Spleen (tissue), 13 donors: ENCODE measurements at places on chromosomes 2 and 18. TPM values are rescaled to one million over a fixed set of nuclear protein-coding genes. Genes with fewer than 3 reads are reported as not detected.

- H3K36me3 ChIP-seq, result no peaks in the 10 kb centered on the region
- no peak overlapping the region for H3K4me3 ChIP-seq
- no peak overlapping the region for H3K27ac ChIP-seq
- H3K27me3 ChIP-seq, result no peaks in the 10 kb centered on the region
Measured at GRCh38 chr18:38635709-38636430, 1070.3 kb upstream of the CELF4 start.

- H3K4me3 ChIP-seq, result no peak overlapping the region
- no peak for DNase-seq
- H3K36me3 ChIP-seq, result no peaks in the 10 kb centered on the region
- no peaks in the 10 kb centered on the region for H3K27me3 ChIP-seq
- no peaks in the 10 kb centered on the region for H3K4me1 ChIP-seq
Measured at GRCh38 chr18:34077599-34077998, 147.1 kb downstream of the NOL4 start.

DNA sequence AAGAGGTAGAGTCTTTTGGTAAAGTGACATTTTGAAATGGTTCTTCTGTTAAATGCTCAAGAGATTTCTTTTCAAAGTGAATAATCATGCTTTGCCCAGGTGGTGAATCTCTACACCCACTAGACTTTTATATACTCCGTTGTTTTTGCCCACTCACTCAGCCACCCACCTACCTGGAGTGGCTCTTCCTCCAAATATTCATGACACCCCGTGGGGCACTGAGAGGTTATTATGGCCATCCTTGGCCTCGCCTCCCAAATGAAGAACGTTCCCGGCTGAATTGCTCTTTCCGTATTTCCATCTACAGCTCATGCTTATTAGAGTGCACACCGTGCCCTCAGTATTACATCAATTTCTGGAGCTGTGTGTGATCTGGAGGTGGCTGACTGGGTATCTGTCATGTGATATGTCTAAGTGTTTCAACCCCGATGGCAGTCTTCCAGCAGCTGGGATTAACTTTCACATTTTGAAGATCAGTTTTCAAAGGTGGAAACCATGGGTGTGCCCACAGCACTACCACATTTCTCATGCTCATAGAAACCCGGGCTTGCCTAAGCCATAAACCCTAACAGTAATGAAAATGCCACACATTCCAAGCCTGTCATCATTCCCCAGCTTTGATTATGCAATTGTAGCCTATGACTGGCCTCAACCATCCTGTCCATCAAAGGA lies 406.6 kb upstream of the MMADHC start:
- H3K27me3 ChIP-seq, result no peaks in the 10 kb centered on the region
- DNase-seq, result no peak
- no peaks in the 10 kb centered on the region for H3K4me1 ChIP-seq
- H3K27ac ChIP-seq, result no peak overlapping the region
- H3K4me3 ChIP-seq, result no peak overlapping the region

Gene GPR39
- polyA plus RNA-seq, result not detected

- no peaks in the 10 kb centered on the region for H3K4me1 ChIP-seq
- H3K4me3 ChIP-seq, result no peak overlapping the region
- DNase-seq, result no peak
- H3K27ac ChIP-seq, result no peak overlapping the region
- no peaks in the 10 kb centered on the region for H3K27me3 ChIP-seq
Measured at GRCh38 chr2:106894545-106894944, 8.6 kb upstream of the ST6GAL2 start.

DNA sequence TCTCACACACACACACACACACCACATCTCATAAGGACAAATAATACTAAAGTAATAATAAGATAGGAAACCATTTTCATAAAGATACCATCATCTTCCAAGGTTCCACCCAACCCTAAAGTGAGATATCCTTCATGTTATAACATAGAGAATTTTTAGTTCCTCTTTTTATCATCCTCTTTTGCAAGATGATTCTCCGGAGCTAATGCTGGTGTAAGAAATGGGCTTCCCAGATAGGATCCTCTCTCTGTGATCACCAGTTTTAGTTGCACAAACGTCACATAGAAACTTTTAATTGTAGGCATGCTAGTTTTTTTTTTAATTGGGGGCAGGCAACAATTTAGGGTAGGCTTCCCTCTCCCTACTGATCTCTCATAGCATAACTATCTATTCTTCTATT lies 49.6 kb downstream of the ARHGAP25 start:
- H3K4me3 ChIP-seq, result no peak overlapping the region
- H3K4me1 ChIP-seq, result peaks cover 88% of the 10 kb centered on the region
- no peaks in the 10 kb centered on the region for H3K27me3 ChIP-seq

Gene LBH
- polyA plus RNA-seq, result 73.9 TPM

- H3K27me3 ChIP-seq, result no peaks in the 10 kb centered on the region
- no peak for DNase-seq
- H3K4me3 ChIP-seq, result no peak overlapping the region
- peaks cover 3% of the 10 kb centered on the region for H3K36me3 ChIP-seq
Measured at GRCh38 chr2:11976073-11976472, 229.6 kb downstream of the LPIN1 start.

DNA sequence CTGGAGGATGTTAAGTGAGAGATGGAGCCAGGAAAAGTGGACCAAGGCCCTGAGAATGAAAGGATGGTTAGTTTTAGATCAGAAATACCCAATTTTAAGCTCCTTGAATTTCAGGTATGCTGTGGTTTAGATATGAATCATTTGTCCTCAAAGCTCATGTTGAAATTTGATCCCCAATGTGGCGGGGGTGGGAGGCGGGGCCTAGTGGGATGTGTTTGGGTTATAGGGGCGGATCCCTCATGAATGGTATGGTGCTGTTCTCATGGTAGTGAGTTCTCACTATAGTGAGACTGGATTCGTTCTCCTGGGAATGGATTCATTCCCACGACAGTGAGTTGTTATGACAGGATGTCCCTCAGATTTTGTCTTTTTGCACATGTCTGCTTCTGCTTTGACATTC lies 11.4 kb downstream of the MYO5B start:
- no peak overlapping the region for H3K4me3 ChIP-seq
- no peak for DNase-seq
- no peaks in the 10 kb centered on the region for H3K4me1 ChIP-seq

DNA sequence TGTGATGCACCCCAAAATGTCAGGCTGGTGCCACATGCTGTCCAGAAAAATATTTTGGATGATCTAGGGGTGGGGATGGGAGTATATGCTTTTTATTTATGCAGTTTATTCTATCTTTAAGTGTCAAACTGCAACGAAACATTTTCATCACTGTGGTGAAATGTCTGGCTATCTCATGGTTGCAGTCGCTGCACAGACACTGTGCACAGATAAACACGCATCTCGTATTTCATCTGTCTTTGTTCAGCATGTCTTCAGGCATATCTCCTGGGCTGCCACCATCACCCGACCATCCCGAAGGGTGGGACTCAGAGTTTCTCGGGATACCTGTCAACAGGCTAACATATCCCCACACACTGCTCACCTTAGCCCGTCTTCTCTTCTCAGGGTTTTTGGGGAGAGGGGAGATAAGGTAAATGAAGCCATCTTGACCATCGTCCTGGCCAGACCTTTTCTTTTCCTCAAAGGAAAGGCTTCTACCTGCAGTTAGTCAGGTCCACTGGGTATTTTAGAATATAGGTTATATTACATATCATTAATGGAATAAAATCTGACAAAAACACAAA lies 80.7 kb upstream of the NABP1 start:
- no peak for DNase-seq
- no peaks in the 10 kb centered on the region for H3K27me3 ChIP-seq
- no peaks in the 10 kb centered on the region for H3K36me3 ChIP-seq

DNA sequence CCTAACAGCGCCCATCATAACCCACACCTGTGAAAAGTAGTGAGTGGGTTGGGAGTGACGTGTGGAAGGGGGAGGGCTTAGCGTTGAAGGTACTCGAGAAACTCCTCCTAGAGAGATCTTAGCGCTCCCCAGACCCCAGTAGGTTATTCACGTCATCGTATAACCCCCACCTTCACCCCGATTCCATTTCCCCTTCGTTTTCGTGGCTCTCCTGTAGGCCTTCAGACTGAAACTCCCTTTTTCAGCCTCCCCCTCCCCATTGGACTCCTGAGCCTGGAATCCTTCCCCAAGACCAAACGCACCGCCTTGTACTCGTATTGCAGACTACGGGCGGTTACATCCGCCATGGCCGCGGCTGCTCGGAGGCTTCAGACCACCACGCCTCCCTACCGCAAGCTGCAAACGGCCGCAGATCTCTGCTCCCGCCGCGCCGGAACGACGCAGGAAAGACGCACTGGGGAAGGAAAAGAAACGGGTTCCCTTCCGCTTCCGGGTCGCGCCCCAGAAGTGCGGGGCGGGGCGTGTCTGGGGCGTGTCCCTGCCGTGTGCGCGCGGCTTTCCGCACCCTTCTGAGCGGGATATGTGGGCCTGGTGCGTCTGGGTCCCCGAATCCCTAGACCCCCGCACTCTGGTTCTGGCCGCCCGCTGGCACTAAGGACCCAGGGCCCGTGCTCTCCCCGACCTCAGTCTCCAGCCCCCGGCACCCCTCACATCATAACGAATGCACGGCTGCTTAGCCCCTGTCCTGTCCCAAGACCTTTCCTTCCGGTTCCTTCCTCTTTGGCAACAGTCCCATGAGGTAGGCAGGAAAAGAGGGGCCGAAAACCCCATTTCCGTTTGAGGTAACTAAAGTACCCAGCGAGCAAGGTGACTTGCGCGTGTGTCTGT lies at the start of gene SNRNP200:
Gene SNRNP200 (minus strand): TSS at position 456 of the 888 bp plus-strand sequence. CDS start 109 bp downstream, at position 347.
- peak within 1 kb of the TSS; percentile 81 for H3K4me3 ChIP-seq
- peaks cover 43% of the 10 kb centered on the region for H3K36me3 ChIP-seq
- peaks cover 31% of the 10 kb centered on the region for H3K4me1 ChIP-seq

- peak overlapping the region; percentile 58 for H3K27ac ChIP-seq
- peak overlapping the region; percentile 32 for H3K4me3 ChIP-seq
- peaks cover 31% of the 10 kb centered on the region for H3K4me1 ChIP-seq
- peak; percentile 92 for DNase-seq
- H3K36me3 ChIP-seq, result no peaks in the 10 kb centered on the region
- H3K27me3 ChIP-seq, result no peaks in the 10 kb centered on the region
Measured at GRCh38 chr2:3651691-3652648, 6.0 kb upstream of the ALLC start.

Gene HRH4
- polyA plus RNA-seq, result not detected

DNA sequence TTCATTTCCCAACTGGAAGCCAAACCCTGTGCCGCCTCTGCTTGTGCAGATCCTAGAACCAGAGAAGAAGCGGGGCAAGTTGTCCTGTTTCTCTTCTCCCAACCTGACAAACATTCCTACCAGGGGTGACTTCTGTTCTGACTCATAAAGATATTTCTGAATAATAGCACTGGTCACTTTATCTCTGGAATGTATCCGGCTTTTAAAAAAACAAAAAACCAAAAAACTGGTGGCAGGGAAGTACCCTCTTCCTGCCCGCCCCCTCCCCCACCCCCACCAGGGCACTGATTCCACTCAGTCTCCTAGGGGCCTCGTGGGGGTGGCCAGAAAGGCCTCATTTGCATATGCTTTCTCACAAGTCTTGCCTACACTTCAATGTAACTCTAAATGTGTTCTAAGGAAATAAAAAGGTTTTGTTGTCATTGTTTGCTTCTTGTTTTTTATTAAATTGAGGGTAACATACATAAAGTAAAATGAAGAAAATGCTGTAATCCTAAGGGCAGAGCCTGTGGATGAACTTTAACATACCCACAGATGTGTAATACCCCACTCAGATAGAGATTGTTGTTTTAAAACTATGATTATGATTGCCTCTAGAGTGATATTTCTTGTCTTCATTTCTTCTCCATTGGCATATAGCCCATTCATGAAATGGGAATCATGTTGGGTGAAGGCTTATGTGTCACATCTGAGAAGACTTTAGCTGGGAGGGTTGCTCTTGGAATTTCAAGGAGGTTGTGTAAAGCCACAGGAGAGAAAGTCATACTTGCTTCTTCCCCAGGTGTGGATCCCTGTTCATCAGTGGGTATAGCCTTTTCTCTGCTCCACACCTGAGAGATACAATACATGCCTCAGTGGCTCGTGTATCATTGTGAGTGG lies 5.3 kb upstream of the FOSL2 start:
- H3K27me3 ChIP-seq, result no peaks in the 10 kb centered on the region
- H3K4me1 ChIP-seq, result peaks cover 19% of the 10 kb centered on the region
- H3K27ac ChIP-seq, result no peak overlapping the region
- no peak overlapping the region for H3K4me3 ChIP-seq
- H3K36me3 ChIP-seq, result no peaks in the 10 kb centered on the region

DNA sequence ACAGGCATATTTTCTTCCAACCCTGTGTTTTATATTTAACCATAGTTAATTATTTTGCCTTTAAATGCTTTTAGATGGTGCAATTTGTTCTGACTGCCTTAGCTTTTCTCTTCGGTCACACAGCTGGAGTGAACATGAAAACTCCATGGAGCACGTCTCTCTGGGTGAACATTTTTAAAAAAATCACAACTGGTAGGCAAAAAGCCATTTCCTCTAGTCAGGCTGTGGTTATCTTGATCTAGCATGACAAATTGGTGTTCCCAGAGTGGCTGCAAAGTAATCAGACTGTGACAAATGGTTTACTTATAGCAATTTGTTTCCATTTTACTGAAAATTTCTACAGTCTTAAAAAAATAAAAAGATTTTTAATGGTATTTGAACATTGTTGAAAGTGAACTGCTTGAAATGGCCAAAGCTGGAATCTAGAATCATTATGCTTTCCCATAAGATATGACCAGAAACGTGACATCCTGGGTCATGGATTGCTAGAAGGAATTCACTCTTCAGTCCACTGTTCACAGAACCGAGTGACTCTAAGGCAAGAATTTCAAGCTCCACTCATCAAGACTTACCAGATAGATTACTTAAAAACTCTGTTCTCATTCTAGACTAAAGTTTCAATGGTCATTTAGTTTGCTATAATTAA lies 703.6 kb downstream of the CPS1 start:
- no peaks in the 10 kb centered on the region for H3K36me3 ChIP-seq
- H3K27ac ChIP-seq, result no peak overlapping the region
- H3K27me3 ChIP-seq, result no peaks in the 10 kb centered on the region
- H3K4me1 ChIP-seq, result no peaks in the 10 kb centered on the region
- DNase-seq, result no peak

GRCh38 chr2:20594957-20595356 lies 55.9 kb downstream of the HS1BP3 start:
- H3K27me3 ChIP-seq, result no peaks in the 10 kb centered on the region
- no peaks in the 10 kb centered on the region for H3K36me3 ChIP-seq
- peak; percentile 65 for DNase-seq
- no peak overlapping the region for H3K4me3 ChIP-seq

DNA sequence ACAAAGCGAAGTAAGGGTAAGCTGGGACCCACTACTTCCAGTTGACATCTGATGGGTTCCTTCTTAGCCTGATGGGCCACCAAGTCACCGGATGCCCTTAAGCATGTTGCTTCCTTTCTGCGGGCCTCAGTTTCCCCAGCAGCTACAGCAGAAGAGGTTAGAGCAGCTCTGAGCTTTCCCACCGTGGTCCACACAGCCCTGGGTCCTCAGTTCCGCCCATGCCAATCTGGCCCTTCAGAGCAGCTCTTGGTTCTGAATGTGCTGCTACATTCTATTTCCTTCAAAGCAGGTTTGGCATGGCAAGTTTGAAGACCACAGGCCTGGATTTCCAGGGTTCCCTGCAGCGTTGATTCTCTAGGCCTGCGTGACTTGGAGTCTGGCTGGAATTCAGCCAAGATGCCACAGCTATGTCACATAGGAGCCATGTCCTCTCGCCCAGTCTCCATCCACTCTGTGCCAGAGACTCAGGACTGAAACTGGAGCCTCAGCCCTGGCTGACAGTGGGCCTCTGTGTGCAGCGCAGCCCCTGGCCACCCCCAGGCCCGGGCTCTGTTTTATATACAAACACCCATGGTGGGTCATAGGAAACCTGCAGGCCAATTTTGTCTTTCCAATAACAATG lies 79.6 kb downstream of the TFCP2L1 start:
- peak; percentile 21 for DNase-seq
- H3K27ac ChIP-seq, result no peak overlapping the region
- no peaks in the 10 kb centered on the region for H3K27me3 ChIP-seq
- no peak overlapping the region for H3K4me3 ChIP-seq
- H3K36me3 ChIP-seq, result no peaks in the 10 kb centered on the region
- H3K4me1 ChIP-seq, result no peaks in the 10 kb centered on the region

GRCh38 chr2:58768715-58769080 lies 527.6 kb upstream of the FANCL start:
- H3K27ac ChIP-seq, result no peak overlapping the region
- no peaks in the 10 kb centered on the region for H3K27me3 ChIP-seq
- H3K4me3 ChIP-seq, result no peak overlapping the region
- no peak for DNase-seq
